RWPE1 (cell line): ENCODE measurements at places on chromosomes 16 and 17.

DNA sequence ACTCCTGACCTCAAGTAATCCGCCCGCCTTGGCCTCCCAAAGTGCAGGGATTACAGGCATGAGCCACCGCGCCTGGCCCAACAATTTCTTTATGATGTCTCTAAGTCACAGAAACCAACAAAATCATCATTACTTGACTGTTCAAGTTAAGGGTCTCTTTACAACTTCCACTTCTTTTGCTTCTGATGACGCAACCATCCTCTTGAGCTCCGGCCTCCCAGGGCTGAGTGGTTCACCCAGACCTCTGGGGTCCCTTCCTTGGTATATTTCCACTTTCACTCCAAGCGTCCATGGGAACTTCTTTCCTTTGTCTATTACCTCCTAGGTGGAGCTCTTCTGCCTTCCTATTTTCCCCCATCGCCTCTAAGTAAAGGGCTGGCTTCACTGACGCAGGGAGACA, 253.7 kb downstream of the NTN1 start:
- no peak for DNase-seq

DNA sequence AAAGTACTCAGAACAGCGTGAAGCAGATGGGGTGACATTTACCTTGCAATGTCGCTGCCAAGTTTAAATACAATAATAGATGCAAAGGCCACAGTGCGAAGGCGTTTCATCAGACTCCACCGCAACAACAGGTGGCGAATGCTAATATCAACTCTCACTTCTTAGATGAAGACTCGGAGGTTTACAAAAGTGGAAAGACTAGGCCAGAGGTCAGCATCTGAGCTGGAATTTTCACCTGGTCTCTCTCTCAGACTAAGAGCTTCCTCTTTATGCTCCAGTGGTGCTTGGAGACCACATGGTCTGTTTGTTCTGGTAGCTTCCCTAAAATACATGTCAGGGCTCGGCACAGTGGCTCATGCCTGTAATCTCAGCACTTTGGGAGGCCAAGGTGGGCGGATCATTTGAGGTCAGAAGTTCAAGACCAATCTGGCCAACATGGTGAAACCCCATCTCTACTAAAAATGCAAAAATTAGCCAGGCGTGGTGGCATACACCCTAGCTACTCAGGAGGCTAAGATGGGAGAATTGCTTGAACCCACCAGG, 169.1 kb downstream of the XYLT1 start:
- no peak for DNase-seq

DNA sequence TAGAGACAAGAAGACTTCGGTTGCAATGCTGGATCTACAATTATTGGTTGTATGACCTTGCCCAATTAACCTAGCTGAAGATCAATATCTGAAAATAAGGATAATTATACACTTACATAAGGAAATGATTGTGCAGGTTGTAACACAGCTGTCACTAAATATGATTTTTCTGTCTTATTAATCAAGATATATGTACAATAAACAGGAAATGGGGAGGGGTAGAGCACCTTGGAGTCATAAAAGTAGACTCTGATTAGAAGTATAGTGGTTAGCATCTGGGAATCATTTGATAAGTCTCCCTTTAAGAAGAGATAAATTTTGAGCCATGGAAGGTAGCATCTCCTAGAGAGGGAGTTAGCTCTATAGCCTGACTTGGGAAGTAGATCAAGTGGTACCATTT, 369.2 kb downstream of the SHISA9 start:
- DNase-seq, result no peak

GRCh38 chr17:385178-385835, 32.7 kb upstream of the RPH3AL start:
- DNase-seq, result peak; percentile 12

DNA sequence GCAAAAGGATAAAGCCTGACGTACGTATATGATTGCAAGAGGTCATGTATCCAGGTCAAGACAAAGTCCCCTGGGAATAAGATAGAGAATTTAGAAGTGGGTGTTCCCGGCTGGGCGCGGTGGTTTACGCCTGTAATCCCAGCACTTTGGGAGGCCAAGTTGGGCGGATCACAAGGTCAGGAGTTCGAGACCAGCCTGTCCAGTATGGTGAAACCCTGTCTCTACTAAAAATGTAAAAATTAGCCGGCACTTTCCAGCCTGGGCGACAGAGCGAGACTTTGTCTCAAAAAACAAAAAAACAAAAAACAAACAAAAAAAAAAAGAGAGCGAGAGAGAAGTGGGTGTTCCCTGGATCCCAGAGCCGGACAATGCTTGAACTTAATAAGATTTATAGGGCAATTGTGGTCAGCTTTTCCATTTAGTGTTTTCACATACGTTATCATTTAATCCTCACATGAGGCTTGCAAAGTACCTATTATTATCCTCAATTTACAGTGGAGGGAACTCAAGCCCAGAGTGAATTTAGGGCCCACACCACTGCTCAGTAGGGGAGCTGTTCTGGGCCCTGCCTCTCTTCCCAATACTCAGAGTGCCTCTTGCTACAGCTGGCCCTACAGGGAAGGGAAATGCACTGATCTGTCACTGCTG, 481 bp upstream of the GLTPD2 start:
- DNase-seq, result no peak

GRCh38 chr17:2289878-2290478, 13.6 kb downstream of the SMG6 start:
- no peak for DNase-seq

DNA sequence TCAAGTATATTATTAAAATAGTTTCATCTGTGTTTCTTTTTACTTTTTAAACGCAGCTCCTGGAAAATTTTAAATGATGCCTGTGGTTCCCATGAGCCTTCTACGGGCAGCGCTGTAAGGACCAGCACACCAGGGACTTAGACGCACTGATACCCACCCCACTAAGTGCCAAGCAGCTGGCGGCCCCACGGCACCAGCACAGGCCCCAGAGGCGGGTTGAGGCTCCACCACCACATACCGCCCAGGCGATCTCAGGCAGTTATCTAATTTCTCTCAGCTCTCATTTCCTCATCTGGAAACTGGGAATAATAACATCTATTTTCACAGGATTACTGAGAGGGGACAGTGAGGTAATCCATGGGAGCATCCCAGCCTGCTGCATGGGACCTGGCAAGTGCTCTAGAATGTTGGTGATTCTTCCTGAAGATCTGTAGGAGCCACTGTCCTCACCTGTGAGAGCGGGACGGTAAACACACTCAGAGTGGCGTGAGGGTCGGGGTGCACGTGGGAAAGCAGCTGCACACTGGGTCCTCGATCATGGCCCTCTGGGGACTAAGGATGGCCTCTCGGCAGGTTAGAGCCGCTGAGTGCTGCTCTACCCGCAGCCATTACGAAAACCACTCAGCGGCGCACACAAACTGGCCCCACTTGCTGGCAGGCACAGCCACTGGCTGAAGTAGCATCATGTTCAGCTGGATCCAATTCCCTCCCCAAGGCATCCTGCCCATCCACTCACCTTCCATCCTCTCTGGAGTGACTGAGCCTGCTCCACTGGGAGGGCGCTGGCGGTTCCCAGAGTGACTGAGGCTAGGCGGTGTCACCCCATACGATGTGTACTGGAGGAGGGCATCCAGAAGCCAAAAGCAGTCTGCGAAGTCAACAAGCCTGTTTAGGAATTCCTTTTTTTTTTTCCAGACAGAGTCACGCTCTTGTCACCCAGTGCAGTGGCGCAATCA, 17.6 kb upstream of the SLC38A8 start:
- DNase-seq, result no peak

GRCh38 chr17:41678411-41678906, 10.2 kb upstream of the EIF1 start:
- DNase-seq, result no peak

- DNase-seq, result no peak
Measured at GRCh38 chr16:55539488-55539887, 27.0 kb upstream of the CAPNS2 start.

GRCh38 chr16:3670711-3671110, 16.2 kb downstream of the DNASE1 start:
- no peak for DNase-seq

DNA sequence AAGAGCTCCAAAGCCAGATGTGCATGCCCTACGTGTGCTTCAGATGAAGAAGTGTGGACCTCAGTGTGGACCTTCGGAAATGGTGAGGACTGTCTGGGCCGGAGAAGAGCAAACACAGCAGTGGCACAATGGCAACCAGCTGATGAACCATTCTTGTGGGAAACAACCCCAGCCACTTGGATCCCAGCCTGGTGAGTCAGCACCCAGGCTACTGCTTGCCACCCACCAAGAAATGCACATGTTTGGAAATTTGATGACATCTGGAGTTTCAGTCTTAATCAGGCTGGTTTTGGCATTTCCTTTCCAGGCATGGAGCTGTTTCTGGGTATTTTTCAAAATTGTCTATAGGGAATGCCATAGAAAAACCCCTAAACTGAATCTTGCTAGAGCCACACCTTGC, 42.7 kb downstream of the DYNLRB2 start:
- no peak for DNase-seq

DNA sequence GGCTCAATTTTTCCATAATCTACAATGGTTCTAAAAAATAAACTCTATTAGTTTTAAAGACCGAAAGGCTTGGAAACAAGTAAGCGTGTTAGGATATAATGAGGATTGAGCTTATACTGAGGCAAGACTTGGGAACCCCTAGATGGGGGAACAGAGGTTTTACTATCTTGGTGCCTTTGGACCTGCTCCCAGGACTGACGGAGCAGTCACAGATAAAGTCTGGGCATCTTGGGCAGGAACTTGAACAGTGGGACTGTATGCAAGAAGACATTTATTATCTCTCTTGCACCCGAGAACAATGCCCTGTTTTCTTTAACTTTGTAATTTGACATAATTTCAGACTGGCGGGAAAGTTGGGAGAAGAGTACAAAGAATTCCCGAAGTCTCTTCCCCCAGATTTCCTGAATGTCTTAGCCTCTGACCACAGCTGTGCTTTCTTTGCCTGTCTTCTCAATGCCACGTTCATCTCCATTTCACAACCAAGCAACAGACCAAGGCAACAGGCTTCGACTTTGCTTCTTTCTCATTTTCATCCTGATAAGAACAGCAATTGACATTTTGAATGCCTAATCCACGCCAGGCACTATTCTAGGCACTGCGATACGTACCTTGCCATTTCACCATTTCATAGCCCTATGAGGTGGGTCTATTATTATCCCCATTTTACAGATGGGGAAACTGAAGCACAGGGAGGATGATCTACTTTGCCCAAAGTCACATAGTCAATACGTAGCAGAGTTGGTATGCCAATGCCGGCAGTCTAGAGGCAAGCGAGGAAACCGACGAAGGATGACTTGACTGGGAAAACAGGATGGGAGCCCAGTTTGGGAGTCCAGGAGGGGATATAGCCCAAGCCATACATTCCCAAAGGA, 3.0 kb upstream of the IL4R start:
- DNase-seq, result no peak

DNA sequence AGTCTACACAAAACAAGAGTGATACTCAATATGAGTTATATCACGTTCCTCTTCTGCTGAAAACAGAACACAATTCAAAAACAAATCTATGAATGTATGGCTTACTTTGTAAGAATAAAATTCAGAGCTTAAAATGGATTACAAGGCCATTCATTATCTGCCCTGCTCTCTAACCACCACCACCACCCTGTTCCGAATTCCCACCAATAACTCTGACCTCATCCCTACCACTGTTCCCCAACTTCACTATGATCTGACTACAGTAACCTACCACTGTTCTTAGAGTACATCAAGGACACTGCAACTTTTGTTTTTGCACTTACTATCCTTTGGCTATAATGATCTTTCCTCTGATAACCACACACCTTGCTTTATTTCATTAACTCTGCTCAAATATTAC, 21.3 kb downstream of the FBXL20 start:
- DNase-seq, result no peak

DNA sequence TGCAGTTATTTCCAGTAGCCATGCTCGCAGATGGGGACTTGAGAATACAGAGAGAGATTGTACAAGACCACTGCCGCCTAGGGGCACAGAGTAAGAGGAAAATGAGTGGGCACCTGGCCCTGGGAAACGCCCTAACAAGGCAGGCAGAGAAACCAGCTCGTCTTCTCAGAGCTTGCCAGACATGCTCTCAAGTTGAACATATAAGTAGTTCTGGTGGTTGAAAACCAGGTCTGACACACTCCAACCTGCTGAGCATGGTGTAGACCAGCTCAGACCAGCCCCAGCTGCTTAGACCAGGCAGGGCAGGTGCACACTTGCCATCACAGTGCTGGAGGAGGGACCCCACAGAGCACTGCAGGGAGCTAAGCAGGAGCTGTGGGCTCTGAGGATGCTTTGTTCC, 250.5 kb downstream of the CPPED1 start:
- no peak for DNase-seq

GRCh38 chr16:62392698-62393097, 356.5 kb upstream of the CDH8 start:
- DNase-seq, result no peak

DNA sequence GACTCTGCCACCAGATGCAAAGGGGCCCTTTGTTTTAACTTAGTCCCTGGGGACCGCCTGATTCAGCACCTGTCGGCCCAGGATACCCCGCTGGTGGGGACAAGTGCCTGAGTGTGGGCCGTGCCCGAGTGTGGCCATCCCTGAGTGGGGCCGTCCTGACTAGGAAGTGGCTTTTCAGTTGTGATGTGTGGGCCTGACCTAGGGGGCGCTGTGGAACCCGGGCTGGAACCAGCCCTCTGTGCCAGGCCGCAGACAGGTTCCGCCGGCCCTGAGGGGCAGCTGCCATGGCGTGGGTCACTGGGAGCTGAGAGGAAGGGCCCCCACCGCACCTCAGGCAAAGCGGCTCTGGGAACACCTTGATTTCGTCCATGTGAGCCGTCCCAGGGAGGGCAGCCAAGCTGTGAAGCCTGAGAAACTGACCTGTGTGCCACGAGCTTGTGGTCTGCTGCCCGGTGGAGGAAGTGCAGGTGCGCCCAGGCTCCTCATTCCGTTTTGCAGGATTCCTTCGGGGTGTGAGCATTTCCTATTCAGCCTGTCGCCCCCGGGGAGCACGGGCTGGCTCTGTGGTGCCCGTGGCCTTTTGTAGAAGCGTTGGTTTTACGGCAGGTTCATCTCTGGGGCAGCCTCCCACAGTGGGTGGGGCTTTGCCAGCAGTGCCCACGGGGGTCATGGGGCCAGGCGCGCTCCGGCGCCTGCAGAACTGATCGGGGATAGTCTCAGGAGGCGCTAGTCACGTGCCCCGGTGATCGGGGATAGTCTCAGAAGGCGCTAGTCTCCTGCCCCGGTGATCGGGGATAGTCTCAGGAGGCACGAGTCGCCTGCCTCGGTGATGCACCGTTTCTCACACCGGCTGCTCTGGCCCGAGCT, 5.3 kb downstream of the RPL13 start:
- peak; percentile 61 for DNase-seq

DNA sequence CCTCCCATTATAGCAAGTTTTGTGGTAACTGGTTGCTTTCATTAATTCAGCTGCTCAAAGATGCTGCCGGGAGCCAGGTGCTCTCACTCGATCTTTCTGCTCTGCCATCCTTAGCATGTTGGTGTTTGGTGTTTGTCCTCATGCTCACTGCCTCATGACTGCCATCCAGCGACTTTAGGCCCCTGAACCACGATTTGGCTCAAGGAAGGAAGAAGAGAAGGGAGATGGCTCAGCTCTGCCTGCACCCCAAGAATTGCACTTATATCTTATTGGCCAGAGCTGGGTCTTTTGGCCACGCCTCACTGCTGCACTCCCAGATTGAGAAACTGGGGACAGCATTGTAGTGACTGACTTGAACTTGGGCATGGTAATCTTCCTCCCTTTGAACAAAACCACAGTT, 52.7 kb downstream of the ARSG start:
- no peak for DNase-seq

- DNase-seq, result peak; percentile 57
Measured at GRCh38 chr17:66255112-66255511, 25.9 kb upstream of the APOH start.

GRCh38 chr17:74342224-74342623, 16.2 kb downstream of the KIF19 start:
- no peak for DNase-seq
